Neural cell (in vitro differentiated cells): ENCODE measurements at places on chromosomes 13 and 19. TPM values are rescaled to one million over a fixed set of nuclear protein-coding genes. Genes with fewer than 3 reads are reported as not detected.

The STOML3 gene
- polyA plus RNA-seq: not detected in 2 replicates

The MCEMP1 gene
- 0.22 TPM in 1 of 2 replicates, not detected in the other for polyA plus RNA-seq

The ZNF728 gene
- polyA plus RNA-seq: not detected in 2 replicates

The BTBD2 gene
- 46.1 and 57.6 TPM in 2 replicates for polyA plus RNA-seq

The PSPN gene
- 1.5 and 2.4 TPM in 2 replicates for polyA plus RNA-seq

The PRTN3 gene
- polyA plus RNA-seq: 0.54 TPM in 1 of 2 replicates, not detected in the other

The ADGRE2 gene
- polyA plus RNA-seq: not detected in 2 replicates

The CYP2B6 gene
- not detected in 2 replicates for polyA plus RNA-seq

The NCCRP1 gene
- polyA plus RNA-seq: not detected in 2 replicates

The CACNG7 gene
- 27.8 and 37.0 TPM in 2 replicates for polyA plus RNA-seq

The CYP4F12 gene
- polyA plus RNA-seq: not detected in 2 replicates

The PRR22 gene
- 0.97 and 1.0 TPM in 2 replicates for polyA plus RNA-seq

The PCDH9 gene
- 3.5 and 4.6 TPM in 2 replicates for polyA plus RNA-seq

The SELENOV gene
- 1.3 TPM in 1 of 2 replicates, not detected in the other for polyA plus RNA-seq

The PRSS57 gene
- not detected in 2 replicates for polyA plus RNA-seq

The NCR1 gene
- polyA plus RNA-seq: not detected in 2 replicates

The USF2 gene
- polyA plus RNA-seq: 104 and 107 TPM in 2 replicates

The VAV1 gene
- polyA plus RNA-seq: not detected in 2 replicates

The SPRED3 gene
- 4.9 and 13.7 TPM in 2 replicates for polyA plus RNA-seq

The ZNF112 gene
- 15.0 and 16.1 TPM in 2 replicates for polyA plus RNA-seq

The ZNF563 gene
- polyA plus RNA-seq: 1.7 and 3.6 TPM in 2 replicates

The RGS9BP gene
- 0.10 TPM in 1 of 2 replicates, not detected in the other for polyA plus RNA-seq

The ALOX5AP gene
- not detected in 2 replicates for polyA plus RNA-seq

The PRKCG gene
- 0.99 and 2.2 TPM in 2 replicates for polyA plus RNA-seq

The KLK1 gene
- not detected in 2 replicates for polyA plus RNA-seq

The ZNF471 gene
- polyA plus RNA-seq: 30.0 and 31.1 TPM in 2 replicates

The ZNF296 gene
- polyA plus RNA-seq: 1.0 and 1.4 TPM in 2 replicates

The RNF113B gene
- polyA plus RNA-seq: not detected in 2 replicates

The BEST2 gene
- not detected in 2 replicates for polyA plus RNA-seq

The MAG gene
- polyA plus RNA-seq: not detected in 2 replicates

The NKG7 gene
- polyA plus RNA-seq: not detected in 2 replicates

The LILRB5 gene
- not detected in 2 replicates for polyA plus RNA-seq

The SOHLH2 gene
- polyA plus RNA-seq: 4.5 and 4.7 TPM in 2 replicates

The IL4I1 gene
- not detected in 2 replicates for polyA plus RNA-seq

The POU4F1 gene
- polyA plus RNA-seq: not detected in 2 replicates

The ZNF132 gene
- polyA plus RNA-seq: 0.77 and 1.0 TPM in 2 replicates

The PNMA8B gene
- polyA plus RNA-seq: 9.9 and 10.1 TPM in 2 replicates

The KLF12 gene
- 51.9 and 53.5 TPM in 2 replicates for polyA plus RNA-seq

The GRK1 gene
- 0.06 and 0.10 TPM in 2 replicates for polyA plus RNA-seq

The AZU1 gene
- 1.0 and 1.1 TPM in 2 replicates for polyA plus RNA-seq

The NLRP7 gene
- polyA plus RNA-seq: not detected in 2 replicates
